Psoas muscle (tissue), 8 donors: ENCODE measurements at places on chromosomes 12 and 14. TPM values are rescaled to one million over a fixed set of nuclear protein-coding genes. Genes with fewer than 3 reads are reported as not detected.

Gene PIWIL1
- total RNA-seq, result not detected

DNA sequence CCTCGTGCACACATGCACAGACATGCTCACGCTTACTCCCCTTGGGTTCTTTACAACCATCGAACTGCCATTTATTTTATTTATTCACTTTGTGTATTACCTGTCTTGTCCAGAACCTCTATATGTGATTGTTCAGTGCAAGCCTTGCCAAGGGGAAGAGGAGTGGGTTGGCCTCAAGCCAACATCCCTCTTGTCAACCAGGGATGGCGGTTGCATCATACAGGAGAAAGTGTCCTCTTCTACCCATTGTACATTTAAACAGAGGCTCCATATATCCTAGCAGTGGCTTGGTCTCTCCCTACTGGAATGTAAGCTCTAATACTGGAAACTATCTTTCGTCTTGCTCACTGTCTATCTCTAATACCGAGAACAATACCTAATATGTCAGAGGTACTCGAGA lies 108.4 kb downstream of the C12orf42 start:
- H3K27me3 ChIP-seq, result no peaks in the 10 kb centered on the region
- no peaks in the 10 kb centered on the region for H3K4me1 ChIP-seq
- no peak overlapping the region for H3K4me3 ChIP-seq
- DNase-seq, result no peak
- H3K36me3 ChIP-seq, result no peaks in the 10 kb centered on the region

Gene IL31
- not detected for total RNA-seq

Gene ACADS
- total RNA-seq, result 109 TPM

Gene DICER1
- 38.2 TPM for total RNA-seq

GRCh38 chr12:110560048-110560447 lies 23.1 kb downstream of the PPTC7 start:
- peak overlapping the region; percentile 85 for H3K27ac ChIP-seq
- DNase-seq, result no peak
- H3K36me3 ChIP-seq, result no peaks in the 10 kb centered on the region
- H3K4me3 ChIP-seq, result no peak overlapping the region
- H3K27me3 ChIP-seq, result no peaks in the 10 kb centered on the region

- no peaks in the 10 kb centered on the region for H3K27me3 ChIP-seq
- H3K4me1 ChIP-seq, result peaks cover 67% of the 10 kb centered on the region
- H3K4me3 ChIP-seq, result peak overlapping the region; percentile 41
- H3K36me3 ChIP-seq, result no peaks in the 10 kb centered on the region
Measured at GRCh38 chr12:89695100-89695499, 13.5 kb downstream of the ATP2B1 start.
